ENCODE measurements at places on chromosomes 5 and 9.

GRCh38 chr5:173786286-173787187 is 101.6 kb upstream of the CPEB4 start:
- DNase-seq = no peak

DNA sequence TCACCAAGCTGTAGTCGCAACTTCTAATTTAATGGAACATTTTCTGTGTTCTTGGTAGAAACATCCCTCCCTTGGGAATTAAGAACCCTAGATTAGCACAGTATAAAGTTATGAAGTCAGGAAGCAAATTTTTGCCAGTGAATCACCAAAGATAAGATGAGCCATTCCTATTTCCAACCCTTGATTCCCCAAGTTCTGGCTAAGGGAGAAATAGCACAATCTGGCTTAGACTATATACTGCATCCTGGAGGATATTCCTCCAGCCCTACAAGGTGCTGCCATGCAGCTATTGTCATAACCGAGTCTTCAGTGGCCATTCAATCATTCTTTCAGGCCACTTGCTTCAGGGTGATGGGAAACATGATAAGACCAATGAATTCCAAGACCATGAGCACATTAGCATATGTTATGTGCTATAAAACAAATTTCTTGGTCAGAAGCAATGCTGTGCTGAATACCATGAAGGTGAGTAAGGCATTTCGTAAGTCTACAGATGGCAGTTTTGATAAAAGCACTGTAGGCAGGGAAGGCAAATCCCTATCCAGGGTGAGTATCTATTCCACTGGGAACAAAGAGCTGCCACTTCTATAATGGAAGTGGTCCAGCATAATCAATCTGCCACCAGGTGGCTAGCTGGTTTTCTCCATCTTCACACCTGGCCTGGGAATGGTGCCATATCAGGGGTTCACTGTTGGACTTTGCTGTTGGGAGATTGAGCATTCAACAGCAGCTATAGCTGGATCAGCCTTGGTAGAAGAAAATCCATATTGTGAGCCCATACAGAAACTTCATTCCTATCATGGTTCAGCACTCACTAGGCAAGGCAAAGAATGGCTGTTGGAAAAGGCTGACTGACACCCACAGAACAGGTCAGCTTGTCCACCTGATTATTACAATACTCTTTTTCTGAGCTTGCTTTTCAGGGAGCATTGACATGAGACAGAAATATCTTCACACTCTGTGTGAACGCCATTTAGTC is 19.6 kb upstream of the ARL15 start:
- DNase-seq = no peak

- DNase-seq = no peak
Observed at GRCh38 chr5:84411832-84412605, 27.3 kb upstream of the EDIL3 start.

DNA sequence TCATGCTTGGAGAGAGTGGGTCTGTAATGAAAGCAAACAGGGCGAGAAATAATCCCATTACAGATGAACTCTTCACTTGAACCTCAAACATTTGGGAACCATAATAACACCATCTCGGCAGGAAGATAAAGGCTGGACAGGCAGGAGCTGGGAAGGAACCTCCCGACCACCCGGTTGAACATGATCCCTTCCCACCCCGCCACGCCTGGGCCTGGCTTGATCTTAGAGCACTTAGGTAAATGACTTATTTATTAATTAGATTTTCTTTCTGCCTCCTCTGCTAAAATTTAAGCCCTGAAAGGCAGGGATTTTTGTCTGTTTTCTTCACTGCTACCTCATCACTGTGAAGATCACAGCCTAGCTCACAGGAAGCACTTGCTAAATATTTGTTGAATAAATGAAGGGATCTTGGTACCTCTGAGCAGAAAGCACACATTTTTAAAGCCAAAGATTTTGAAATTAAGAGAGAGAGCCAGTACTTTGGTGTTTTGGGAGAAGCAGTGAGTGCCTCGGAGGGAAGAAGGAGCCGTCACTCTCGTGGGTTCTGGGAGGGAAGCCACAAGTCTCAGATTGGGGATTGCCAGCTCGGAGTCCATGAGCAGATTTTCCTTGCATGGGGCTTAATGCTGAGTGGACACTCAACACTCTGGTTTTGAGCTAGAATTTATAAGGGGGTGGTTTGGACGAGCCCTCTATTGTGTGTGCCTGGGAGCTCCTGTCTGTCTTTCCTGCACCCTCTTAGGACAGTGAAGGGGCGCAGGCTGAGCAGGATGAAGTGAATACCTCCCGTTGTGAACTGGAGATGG is 133.3 kb downstream of the MACROH2A1 start:
- no peak for DNase-seq

- no peak for DNase-seq
Observed at GRCh38 chr5:158414333-158414762, 555.4 kb upstream of the CLINT1 start.

- no peak for DNase-seq
Observed at GRCh38 chr5:40446910-40447309, 232.8 kb upstream of the PTGER4 start.

DNA sequence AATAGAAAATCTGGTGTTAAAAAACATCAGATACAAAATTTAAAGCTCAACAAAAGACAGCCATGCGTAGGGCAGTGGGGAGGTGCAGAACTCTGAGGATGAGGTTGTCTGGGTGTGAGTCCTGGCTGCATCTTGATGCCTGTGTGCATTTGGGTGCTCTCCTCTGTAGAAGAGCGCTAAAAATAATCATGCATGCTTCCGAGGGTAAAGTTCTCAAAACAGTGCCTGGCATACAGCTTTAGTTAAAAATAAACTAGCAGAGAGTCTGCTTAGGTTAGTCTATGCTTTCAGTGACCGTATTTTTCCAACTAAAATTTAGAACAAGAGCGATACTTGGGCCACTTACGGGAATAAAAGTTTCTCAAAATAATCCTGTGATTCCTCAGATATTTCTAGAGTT is 55.5 kb upstream of the SPATA31C2 start:
- DNase-seq = no peak

GRCh38 chr5:179204572-179204971 is 140.7 kb downstream of the ADAMTS2 start:
- DNase-seq = no peak

GRCh38 chr9:91840469-91840868 is 109.6 kb downstream of the ROR2 start:
- DNase-seq = no peak

DNA sequence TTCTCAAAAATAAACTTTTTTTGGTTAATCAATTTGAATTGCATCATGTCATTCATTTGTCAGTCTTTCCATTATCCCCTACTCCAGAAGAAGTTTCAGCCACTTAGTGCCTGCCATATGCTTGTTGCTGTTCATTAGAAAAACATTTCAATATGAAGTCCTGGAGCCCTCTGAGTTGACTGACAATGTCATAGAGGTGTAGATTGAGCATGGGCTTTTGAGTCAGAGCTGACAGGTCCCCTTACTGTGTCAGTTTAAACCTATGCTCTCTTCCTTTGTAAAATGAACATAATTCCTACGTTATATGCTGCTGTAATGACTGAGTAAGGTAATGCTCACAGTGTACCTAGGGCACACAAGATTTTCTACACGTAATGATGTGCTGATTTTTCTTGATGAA is 114.0 kb downstream of the CTNND2 start:
- DNase-seq = no peak

- DNase-seq = no peak
Observed at GRCh38 chr5:122099060-122099790, 21.2 kb upstream of the LOX start.

- no peak for DNase-seq
Observed at GRCh38 chr9:33294670-33295432, 4.5 kb downstream of the NFX1 start.

DNA sequence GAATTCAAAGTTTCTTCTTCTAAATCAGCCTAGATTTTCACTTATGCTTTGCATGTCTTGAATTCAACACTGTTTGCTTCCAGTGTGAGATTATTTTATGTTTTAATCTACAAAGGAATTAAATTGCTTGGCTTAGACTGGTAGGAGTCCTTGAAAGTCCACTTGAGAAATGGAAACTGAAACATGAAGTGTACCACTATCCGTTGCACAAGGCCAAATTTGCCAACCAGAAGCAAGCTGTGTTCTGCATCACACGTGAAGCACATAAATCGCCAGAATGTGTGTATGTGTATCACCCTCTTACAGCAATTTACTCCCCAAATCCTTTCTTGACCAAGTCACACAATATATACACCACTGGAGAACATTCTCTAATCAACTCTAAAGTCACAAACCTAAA is 10.3 kb downstream of the SEMA6A start:
- no peak for DNase-seq

DNA sequence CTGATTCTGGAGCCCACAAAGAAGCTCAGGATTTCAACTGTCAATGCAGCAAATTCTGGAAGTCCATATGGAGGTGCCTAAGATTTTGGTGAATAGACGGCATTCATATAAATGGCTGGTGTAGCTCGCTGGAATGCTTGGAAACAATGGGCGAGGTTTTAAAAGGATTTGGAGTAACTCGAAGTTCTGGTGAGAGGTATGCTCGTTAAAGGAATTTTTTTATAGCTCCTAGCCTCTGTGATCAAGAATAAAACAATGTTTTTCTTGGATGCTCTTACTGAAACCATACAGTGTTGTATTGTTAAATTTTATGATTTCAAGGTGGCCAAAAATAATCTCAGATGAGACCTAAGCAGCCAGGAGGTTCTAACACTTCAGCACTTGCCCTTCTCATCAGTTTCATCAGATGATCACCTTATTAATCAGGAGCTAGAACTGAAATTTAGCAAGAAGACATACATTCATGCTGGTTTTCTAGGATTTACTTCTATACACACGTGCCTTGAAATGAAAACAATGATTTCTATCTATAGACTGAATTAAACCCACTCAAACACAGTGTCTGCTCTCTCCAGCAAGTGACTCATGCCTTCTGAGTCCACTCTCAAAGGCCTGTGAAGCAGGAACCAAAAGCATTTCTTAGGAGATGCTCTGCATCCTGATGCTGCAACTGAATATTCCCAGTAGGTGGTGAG is 79.2 kb downstream of the OTULIN start:
- DNase-seq = no peak

GRCh38 chr9:14389146-14389545 is 75.2 kb upstream of the NFIB start:
- no peak for DNase-seq

- DNase-seq = no peak
Observed at GRCh38 chr5:142845954-142846398, 75.8 kb downstream of the ARHGAP26 start.

DNA sequence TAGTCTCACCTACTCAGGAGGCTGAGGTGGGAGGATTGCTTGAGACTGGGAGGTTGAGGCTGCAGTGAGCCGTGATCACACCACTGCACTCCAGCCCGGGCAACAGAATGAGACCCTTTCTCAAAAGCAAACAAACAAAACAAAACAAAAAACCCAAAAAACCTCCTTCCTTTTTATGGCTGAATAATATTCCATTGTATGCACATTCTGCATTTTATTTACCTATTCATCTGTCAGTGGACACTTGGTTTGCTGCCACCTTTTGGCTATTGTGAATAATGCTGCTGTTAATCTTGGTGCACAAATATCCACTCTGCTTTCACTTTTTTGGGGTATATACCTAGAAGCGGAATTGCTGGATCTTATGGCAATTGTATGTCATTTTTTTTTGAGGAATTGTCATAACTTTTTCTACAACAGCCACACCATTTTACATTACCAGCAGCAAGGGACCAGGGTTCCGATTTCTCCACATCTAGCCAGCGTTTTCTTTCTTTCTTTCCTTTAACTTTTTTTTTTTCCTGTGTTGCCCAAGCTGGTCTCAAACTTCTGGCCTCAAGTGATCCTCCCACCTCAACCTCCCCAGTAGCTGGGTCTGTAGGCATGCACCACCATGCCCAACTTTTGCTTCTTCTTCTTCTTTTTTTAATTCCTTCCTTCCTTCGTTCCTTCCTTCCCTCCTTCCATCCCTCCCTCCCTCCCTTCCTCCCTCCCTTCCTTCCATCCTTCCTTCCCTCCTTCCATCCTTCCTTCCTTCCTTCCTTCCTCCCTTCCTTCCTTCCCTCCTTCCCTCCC is 30.6 kb downstream of the NKX2-5 start:
- no peak for DNase-seq

GRCh38 chr9:81814794-81815464 is 113.3 kb upstream of the SPATA31D4 start:
- no peak for DNase-seq

- no peak for DNase-seq
Observed at GRCh38 chr9:86594724-86595123, 240.5 kb upstream of the TUT7 start.

Data from esophagus squamous epithelium (tissue), 5 donors.